K562 (cell line): ENCODE measurements at places on chromosomes 3 and 15.

DNA sequence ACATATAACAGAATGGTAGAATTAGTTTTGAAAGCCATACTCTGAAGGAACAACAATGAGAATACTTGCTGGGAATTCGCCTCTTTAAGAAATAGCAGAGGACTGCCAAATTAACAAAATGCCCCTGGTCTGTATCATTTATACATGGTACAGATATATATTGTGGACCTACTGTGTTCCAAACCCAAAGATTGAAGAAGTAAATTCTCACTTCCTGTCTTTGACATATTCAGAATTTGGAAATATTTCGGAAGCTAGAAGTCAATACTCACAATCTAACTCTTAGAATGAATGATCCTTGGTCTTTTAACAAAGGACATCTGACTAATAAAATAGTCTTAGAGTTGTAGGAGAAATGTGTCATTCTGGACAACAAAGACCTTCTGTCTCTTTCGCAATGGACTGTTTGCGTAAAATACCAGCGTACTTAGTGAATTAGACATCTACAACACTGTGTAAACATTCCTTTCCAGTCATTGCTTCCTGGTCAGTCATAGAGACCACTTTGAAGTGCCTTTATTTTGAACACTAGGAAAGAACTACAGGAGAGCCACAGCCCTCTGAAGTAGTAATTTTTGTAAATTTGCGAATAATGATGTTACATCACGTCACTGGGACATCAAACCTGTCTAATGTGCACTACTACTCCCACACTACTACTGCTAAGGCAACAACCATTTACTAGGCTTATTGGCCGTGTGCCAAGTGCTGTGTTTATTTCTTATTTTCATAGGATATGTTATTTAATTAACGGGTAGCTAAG is 68.0 kb downstream of the CHL1 start:
- no peak for DNase-seq

DNA sequence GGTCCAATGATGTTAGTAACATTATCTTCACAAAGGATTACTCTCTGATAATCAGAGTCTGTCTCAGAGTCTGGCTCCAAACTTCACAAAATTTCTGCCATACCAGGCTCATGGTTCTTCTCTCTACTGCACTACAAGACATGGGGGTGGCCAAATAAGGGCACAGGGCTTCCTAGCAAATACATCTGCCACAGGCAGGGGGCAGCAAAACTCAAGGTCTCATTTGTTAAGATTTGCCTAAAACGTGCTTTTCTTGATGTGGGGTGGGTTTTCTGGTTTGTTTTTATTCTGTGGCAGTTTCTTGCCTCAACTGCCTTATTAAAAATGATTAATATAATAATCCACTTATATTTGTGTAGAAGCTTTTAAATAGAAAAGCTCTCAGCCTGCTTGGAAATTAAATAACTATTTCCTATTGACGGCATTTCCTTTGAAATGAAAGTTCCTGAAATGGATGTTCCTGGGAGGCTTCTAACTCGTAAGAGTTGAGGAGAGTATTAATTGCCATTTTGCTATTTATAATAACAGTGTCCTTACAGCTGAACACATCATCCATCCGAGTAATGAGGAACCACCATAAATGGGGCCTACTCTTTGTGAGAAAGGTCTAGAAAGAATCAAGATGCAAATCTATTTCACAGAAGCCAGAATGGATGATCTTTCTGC is 53.8 kb downstream of the SST start:
- peak; percentile 63 for DNase-seq

DNA sequence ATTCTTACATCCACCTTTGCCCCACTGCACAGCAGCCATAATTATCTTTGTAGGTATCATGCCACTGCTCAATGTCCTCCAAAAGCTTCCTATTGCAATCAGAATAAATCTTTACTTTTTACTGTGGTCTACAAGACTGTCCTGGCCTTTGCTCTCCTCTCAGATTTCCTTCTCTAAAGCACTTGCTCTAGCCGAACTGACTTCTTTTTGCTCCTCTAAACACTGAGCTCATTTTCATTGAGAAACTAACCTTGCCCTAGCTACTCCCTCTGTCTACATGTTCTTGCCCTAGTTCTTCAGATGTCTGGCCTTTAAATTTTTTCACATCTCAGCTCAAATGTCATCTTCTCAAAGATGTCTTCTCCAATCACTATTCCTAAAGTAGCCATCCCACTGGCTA is 342.8 kb downstream of the TBC1D5 start:
- DNase-seq: no peak

DNA sequence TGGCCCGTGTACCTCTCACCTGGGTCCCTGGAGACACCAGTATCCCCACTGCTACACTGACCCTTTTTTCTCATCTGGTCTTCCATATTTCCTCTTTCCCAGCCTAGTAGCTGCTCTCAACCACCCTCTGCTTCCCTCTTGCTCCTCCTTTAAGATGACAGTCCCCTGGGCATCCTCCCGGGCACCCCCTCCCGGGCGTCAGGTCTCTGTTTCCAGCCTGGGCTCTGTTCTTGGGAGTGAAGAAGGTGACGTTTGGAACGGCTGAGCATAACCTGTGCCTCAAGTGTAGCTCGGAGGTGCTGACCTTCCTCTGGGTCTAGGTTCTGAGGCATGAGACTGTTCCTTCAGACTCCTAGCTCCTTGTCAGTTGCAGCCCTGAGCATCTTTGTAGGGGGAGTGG is 101.2 kb downstream of the VGLL4 start:
- no peak for DNase-seq

- DNase-seq: no peak
These were observed 52.6 kb downstream of the IQCH start for GRCh38 chr15:67307156-67307555.

DNA sequence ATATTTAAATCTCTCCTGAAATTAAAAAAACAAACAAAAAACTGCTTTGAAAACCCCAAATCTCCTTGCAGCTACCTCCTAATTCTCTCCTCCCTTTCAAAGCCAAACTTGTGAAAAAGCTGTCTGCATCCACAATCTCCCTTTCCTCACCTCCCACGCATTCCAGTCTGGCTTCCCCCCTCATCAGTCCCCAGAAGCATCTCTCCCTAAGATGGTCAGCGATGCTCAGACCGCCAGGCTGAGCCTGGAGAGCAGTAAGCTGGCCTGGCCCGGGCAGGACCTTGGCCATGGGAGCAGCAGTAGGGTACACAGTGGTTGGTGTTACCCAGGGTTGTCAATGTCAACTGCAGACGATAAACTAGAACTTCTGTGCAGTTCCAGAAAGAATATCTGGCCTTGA is 32.9 kb upstream of the BLM start:
- DNase-seq: no peak

GRCh38 chr3:129315998-129316247 is 37.3 kb downstream of the HMCES start:
- DNase-seq: peak; percentile 74
